ENCODE measurements at places on chromosomes 13 and 19. TPM values are rescaled to one million over a fixed set of nuclear protein-coding genes. Genes with fewer than 3 reads are reported as not detected.

ACP5 gene
- 3.6 TPM for total RNA-seq

GRCh38 chr13:106117035-106117434, 418.4 kb downstream of the EFNB2 start:
- DNase-seq = no peak

PLK5 gene
- total RNA-seq = not detected

CLEC17A gene
- not detected for total RNA-seq

DNA sequence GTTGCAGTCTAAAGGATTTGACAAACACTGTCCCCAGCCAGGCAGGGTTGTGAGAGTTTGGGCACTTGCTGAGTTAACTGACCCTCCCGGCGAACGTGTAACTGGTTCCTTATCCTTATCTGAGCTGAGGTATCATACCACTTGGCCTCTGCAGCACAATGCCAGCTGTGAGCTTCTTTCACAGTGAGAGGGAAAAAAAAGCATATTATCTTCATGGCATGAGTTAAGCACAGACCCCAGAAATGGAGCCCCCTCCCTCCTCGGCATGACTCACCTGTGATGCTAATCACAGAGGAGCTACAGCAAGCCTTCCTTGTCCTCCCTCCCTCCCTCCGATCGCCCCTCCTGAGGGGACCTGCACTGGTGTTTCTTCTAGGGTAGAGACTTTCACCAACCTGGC, 60.5 kb downstream of the EFNB2 start:
- no peak for DNase-seq

DNA sequence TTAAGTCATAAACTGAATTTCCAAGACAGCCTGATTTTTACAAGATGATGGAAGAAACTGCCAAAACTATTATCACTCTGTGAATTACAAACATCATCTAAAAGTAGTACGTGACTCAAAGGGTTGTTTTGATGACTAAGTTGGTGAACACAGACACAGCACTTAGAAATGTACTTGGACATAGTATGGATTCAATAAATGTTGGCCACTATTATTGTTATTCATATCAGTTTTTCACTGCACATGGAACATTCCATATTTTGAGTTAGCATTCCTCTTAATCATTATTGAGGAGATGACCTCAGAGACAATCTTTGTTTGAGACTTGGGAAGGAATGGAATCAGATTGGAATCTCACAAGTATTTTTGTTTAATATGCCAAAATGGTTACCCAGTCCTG, 172.9 kb downstream of the OXGR1 start:
- no peak for DNase-seq

- DNase-seq = no peak
These were observed 583 bp downstream of the FGF14 start for GRCh38 chr13:102401265-102401664.

- no peak for DNase-seq
These were observed at the start of gene ITGBL1 for GRCh38 chr13:101452519-101453485. Gene ITGBL1 (plus strand): TSS chr13:101452675. CDS start chr13:101452834, 159 bp downstream.

GRCh38 chr19:40332669-40333068, 15.5 kb downstream of the C19orf47 start:
- no peak for DNase-seq

TDRD3 gene
- 28.3 TPM for total RNA-seq

DNA sequence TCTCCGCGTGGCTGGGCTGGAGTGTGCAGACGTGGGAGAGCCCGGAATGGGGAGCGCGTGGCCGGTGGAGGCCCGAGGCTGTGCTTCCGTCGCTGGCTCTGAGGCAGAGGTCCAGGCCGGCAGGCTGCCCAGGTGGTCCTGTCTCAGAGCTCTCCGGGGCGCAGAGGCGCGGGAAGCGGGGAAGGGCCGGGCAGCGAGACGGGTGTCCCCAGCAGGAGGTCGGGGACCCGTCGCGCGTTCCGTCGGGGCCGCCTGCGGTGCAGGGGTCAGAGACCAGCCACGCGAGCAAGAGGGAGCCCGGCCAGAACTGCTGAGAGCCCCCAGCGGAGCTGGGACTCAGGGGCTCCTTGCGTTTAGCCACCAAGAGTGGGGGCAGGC, 1.3 kb upstream of the C1QTNF9 start:
- DNase-seq = no peak

MAP4K1 gene
- 4.2 TPM for total RNA-seq

SEMA6B gene
- 3.9 TPM for total RNA-seq

- DNase-seq = no peak
These were observed 67.2 kb upstream of the OLFM4 start for GRCh38 chr13:52961256-52961910.

- no peak for DNase-seq
These were observed 263.3 kb downstream of the COG6 start for GRCh38 chr13:39918620-39919236.

DNA sequence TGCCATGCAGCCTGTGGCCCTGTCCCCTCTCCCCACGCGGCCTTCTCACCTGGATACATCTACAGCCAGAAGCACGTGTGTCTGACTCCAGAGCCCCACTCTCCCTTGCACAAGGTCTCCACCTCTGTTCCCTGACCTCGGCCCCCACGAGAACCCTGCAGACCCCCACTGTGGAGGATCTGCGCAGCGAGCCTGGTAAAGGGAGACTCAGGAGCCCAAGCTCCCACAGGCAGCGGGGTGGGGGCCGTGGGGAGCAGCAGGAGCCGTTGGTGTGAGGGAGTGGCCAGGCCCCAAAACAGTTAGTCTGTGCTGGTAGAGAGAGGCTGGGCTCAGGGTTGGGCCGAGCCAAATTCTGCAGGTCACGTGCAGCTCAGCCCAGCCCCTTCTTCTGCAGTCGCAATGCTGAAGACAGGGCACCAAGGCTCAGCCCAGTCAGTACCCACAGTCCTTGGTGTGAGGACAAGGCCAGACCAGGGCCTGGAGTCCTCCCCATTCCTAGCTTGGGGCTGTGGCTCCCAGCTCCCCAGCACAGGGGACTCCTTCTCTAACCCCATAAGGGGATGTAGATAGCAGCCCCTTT, 28.7 kb upstream of the SLC7A10 start:
- no peak for DNase-seq

IGFL3 gene
- not detected for total RNA-seq

MYH14 gene
- total RNA-seq = 40.9 TPM

DHPS gene
- 60.1 TPM for total RNA-seq

DNA sequence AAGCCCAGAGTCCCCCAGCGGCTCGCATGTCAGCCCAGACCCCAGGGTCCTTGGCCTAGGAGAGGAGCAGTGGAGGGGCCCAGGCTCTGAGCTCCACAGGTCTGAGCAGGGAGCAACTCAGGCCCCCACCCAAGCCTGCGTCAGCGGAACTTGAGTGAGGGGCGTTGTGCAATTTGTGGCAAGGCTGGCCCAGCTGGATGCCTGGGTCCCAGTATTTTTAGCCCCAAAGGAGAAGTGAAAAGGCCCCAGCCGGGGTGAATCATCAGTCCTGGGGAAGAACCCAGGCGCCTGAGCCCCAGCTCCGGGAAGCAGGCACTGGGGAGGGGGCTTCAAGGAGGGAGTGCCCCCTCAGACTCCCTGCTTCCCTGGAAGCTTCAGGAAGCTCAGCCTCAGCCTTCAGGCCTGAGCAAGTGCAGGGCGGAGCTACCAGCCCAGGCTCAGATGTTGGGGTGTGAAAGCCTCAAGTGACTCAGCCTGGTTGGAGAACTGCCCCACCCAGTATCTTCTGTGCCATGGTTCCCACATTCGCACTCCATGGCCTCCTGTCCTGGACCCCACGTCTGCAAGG, 7.2 kb downstream of the MED29 start:
- peak; percentile 91 for DNase-seq

GRCh38 chr19:33938821-33939220, 142.2 kb downstream of the KCTD15 start:
- no peak for DNase-seq

LILRB5 gene
- total RNA-seq = 12.0 TPM

DNA sequence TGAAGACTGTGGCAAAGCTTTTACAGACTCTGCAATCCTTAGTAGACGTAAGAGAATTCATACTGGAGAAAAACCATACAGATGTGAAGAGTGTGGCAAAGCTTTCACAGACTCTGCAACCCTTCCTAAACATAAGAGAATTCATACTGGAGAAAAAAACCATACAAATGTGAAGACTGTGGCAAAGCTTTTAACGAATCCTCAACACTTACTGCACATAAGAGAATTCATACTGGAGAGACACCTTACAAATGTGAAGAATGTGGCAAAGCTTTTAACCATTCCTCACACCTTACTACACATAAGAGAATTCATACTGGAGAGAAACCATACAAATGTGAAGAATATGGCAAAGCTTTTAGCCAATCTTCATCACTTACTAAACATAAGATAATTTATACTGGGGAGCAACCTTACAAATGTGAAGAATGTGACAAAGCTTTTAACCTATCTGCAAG, 50.1 kb upstream of the ZNF98 start:
- no peak for DNase-seq

- no peak for DNase-seq
These were observed 3.7 kb upstream of the BAX start for GRCh38 chr19:48950830-48951519.

ERICH6B gene
- total RNA-seq = not detected

GRCh38 chr13:61727767-61728166, 312.1 kb upstream of the PCDH20 start:
- DNase-seq = no peak

DNA sequence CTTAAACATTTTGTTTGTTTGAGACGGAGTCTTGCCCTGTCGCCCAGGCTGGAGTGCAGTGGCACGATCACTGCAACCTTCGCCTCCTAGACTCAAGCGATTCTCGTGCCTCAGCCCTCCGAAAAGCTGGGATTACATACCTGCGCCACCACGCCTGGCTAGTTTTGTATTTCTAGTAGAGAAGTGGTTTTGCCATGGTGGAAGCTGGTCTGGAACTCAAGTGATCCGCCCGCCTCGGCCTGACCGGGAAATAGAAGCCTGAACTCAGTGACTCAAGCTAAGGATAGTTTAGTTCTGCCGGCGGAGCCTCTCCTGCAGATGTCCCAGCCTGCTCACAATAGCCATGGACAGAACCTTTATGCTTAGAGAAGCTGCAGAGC, 53.0 kb upstream of the ZNF254 start:
- DNase-seq = peak; percentile 70

DNA sequence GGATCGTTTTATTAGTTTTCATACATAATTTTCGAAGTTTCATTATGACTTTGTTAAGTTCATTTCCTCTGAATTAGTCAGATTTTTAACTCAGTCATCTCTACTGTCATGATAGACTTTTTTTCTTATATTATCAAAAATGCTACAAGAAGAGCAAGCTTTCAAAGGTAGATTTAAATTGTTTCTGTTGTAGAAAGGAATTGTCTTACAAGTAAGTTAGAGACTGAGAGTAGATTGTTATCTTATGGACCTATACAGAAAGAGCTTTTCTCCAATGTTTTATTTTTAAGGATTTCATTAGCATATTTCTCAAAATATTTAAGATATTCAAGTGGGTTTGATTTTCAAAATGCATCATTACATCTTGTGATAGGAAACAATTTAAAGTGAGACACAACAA, 2.7 kb downstream of the MAB21L1 start:
- no peak for DNase-seq

DNA sequence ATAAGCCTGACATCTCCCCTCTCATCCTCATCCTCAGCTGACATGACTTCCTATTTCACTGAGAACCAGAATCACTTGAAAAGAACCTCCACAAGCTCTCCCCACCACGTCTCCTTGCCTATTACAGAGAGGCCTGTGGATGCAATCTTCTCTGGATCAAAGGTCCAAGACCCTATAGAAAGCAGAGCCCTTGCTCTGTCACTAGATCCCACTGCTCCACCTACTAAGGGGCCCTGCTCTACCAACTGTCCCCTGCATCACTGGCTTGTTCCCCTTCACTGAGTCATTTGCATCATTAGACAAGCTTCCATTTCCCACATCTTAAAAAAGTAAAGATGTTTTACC, 40.8 kb downstream of the RCBTB2 start:
- DNase-seq = no peak

ZNF534 gene
- total RNA-seq = not detected

DNA sequence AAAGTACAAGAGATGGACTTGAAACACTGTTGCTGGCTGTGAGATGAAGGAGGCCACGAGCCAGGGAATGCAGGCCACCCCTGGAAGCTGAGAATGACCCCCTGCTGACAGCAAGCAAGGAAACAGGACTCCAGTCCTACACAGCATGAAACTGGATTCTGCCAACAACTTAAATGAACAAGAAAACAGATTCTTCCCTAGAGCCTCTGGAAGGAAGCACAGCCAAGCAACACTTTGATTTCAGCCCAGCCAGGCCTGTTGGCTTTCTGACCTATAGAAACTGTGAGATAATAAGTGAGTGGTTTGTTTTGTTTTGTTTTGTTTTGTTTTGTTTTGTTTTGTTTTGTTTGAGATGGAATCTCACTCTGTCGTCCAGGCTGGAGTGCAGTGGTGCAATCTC, 105.3 kb upstream of the CACNA1A start:
- DNase-seq = no peak

GRCh38 chr13:21328836-21329477, 130.1 kb downstream of the ZDHHC20 start:
- no peak for DNase-seq

GAS6 gene
- 254 TPM for total RNA-seq

Data from right atrium auricular region (tissue), 2 donors.